Naive thymus-derived CD4-positive, alpha-beta T cell (primary cell): ENCODE measurements at places on chromosomes 1 and 21. TPM values are rescaled to one million over a fixed set of nuclear protein-coding genes. Genes with fewer than 3 reads are reported as not detected.

GRCh38 chr1:119097380-119097779, 43.1 kb downstream of the WARS2 start:
- no peak for DNase-seq

GRCh38 chr1:83818916-83819315, 180.0 kb downstream of the TTLL7 start:
- DNase-seq: no peak

GRCh38 chr1:31155216-31155806, 84.4 kb downstream of the NKAIN1 start:
- DNase-seq: peak; percentile 40

DNA sequence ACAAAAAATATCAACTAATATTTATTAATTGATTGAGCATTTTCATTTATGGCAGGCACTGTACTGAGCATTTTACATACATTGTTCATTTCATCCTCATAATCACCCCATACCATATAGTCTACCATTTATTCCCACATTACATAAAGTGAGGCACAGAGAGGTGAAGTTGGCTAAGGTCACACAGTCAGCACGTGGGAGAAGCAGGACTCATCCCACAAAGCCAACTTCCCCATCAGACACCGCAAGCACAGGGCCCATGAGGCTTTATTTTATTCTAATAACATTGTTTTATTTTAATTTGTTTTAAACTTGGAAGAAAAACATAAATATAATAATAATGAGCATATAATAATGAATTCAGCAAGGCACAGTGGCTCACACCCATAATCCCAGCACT, 43.1 kb upstream of the CAPZB start:
- no peak for DNase-seq

Gene OLFML2B
- 0.24 TPM for polyA plus RNA-seq

Gene AADACL4
- polyA plus RNA-seq: not detected

Gene IL6R
- polyA plus RNA-seq: 66.3 TPM

Gene OMA1
- polyA plus RNA-seq: 49.0 TPM

DNA sequence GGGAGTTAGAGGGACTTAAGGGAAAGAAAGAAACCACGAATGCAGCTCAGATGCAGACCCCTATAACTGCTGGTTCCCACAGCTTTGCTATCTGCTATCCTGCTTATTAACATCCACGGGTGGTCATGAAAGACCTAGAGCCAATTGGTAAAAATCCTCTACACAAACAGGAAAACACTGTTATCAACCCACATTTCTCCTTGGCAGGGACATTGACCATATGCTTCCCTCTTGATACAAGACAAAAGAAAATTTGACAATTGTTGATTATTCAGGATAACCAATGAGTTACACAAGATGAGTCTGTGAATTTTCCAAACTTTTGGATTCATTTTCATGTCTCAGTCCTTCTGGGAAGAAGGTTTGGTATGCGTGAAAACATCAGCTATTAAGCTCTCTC, 90.4 kb downstream of the TIAM1 start:
- DNase-seq: no peak

Gene HCRTR1
- not detected for polyA plus RNA-seq

- no peak for DNase-seq
These were observed 34.7 kb upstream of the POFUT2 start for GRCh38 chr21:45322231-45322959.

GRCh38 chr21:34619841-34620665, 5.1 kb upstream of the RCAN1 start:
- no peak for DNase-seq

- no peak for DNase-seq
These were observed 36.5 kb downstream of the ZMYND12 start for GRCh38 chr1:42419126-42419821.

DNA sequence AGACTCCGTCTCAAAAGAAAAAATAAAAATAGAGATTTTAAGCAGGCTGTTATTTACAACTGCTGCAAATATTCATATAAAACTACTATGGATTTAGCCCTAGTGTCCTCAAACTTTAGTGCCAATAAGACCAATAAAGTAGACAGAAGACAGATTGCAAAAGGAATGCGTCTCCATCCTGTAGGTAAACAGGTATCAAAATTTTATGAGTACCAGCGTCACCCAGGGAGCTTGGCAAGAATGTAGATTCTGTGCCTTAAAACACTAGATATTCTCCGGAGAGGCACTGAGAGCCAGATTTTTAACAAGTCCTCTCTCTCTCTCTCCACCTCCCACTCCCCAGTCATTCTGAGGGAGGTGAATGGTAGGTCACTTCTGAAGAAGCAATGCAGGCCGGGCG, 18.4 kb downstream of the SMYD3 start:
- no peak for DNase-seq

Gene DLGAP3
- polyA plus RNA-seq: not detected

GRCh38 chr21:31198575-31198974, 145.5 kb downstream of the TIAM1 start:
- peak; percentile 58 for DNase-seq

GRCh38 chr1:187721216-187721615, 892.5 kb downstream of the PLA2G4A start:
- no peak for DNase-seq

DNA sequence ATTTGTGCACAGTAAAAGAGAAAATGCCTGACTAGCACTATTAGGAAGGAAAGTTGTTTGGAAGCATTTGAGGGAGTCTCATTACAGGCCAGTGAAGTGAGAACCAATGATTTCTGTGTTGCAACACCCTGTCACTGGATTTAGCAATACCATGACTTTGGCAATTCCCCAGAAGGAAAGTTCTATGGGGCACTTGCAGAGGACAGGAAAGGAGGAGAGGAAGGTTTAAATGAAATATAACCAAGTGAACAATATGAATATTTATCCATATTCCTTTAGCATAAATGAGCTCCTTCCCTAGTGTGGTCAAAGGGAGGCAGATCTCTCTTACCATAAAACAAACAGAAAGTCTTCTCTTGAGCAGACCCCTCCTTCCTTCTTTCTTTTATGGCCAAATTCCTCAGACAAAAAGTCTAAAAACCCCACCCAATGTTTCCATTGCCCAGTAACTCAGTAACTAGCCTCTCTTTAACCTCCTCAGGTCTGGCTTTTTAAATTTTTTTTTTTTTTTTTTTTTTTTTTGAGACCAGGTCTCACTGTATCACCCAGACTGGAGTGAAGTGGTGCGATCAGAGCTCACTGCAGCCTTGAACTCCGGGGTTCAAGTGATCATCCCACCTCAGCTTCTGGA, 5.5 kb downstream of the TLR5 start:
- no peak for DNase-seq

GRCh38 chr21:24895885-24896734, 711.2 kb downstream of the MRPL39 start:
- DNase-seq: no peak

Gene LRRC7
- polyA plus RNA-seq: 0.15 TPM

Gene RGS18
- not detected for polyA plus RNA-seq

- no peak for DNase-seq
These were observed 21.2 kb downstream of the ASAP3 start for GRCh38 chr1:23462766-23463165.

- DNase-seq: no peak
These were observed 37.5 kb downstream of the TRPM2 start for GRCh38 chr21:44390886-44391285.

Gene RPTN
- polyA plus RNA-seq: not detected

- no peak for DNase-seq
These were observed 111.4 kb downstream of the HHAT start for GRCh38 chr1:210440081-210440480.

GRCh38 chr1:63533931-63534330, 10.6 kb downstream of the EFCAB7 start:
- DNase-seq: no peak

DNA sequence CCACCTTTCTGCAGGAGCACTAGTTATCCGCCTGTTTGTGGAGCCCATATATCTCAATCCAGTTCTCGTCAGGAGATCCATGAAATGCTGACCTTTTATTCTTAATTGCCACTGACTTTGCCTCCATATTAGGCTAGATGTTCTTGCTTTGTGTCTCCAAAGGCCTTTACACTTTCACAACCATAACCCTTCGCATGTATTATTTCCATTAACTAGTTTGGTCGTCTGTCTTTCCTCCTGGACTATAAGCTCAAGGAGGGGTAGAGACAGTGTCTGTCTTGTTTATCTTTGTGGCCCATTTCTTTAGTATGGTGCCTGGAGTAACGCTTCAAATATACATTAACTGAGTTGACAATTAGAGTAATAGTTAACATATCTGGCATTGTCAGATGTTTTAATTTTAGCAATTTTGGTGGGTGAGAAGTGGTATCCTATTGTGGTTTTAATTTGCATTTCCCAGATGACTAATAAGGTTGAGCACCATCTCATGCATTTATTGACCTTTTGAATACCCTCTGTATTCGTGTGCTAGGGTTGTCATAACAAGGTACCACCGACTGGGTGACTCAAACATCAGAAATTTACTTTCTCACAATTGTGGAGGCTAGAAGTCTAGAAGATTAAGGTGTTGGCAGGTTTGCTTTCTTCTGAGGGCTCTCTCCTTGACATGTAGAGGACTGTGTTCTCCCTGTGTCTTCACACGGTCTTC, 21.7 kb upstream of the IL12RB2 start:
- no peak for DNase-seq

- no peak for DNase-seq
These were observed 78.2 kb downstream of the DTL start for GRCh38 chr1:212113706-212114105.

Gene CITED4
- 37.9 TPM for polyA plus RNA-seq

GRCh38 chr1:207672522-207673130, 27.7 kb downstream of the CR1L start:
- DNase-seq: peak; percentile 11

GRCh38 chr1:53655931-53656746, 82.8 kb downstream of the GLIS1 start:
- no peak for DNase-seq

DNA sequence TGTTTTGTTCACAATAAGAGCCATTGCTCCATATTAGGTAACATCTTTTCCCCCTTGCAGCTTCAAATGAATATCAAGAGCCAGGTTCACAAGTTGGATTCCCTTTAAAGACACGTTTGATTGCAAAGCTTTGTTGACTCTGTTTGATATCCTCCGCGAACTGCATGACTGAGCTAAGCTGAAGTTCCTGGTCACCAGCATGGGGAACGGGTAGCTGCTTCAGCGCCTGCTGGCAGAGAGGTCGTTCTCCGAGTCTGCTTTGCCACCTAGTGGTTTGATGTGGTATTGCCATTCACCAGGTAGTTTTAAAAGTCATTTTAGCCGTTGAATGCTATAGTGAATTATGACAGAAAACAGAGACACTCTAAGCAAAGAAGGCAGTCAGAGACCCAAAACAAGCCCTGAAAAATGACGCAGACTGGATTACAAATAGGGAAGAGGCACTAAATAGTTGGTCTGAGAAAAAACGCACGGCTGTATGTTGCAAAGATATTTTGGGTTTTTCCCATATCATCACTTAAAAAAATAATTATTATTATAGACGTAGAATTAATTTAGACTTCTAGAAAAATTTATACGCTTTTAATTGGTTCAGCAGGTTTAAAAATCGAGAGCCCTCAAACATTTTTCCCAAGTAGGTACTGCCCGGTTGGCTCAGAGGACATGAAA, 193.5 kb upstream of the FMN2 start:
- peak; percentile 73 for DNase-seq

Gene RNF11
- polyA plus RNA-seq: 22.8 TPM

GRCh38 chr1:180540697-180541594, 17.8 kb upstream of the OVAAL start:
- no peak for DNase-seq

Gene ADIPOR1
- polyA plus RNA-seq: 56.8 TPM
